ENCODE measurements at places on chromosomes 2 and 18.

DNA sequence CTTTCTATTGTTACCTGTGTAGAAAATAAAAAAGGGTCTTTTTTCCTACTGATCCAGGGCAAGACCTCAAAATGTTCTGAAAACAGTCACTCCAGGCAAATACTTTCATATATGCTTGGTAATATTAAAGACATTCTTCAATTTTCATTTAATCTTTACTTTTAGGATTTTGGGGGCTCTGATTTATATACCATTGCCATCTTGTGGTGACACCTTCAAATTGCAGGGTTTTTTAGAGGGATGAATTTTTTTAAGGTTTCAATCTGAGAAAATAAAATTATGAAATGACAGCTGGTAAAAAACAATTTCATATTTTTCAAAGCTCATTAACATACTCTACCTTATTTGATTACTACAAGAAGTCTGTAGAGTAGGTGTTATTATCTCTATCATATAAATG, 26.8 kb downstream of the MAPK4 start:
- DNase-seq: no peak

DNA sequence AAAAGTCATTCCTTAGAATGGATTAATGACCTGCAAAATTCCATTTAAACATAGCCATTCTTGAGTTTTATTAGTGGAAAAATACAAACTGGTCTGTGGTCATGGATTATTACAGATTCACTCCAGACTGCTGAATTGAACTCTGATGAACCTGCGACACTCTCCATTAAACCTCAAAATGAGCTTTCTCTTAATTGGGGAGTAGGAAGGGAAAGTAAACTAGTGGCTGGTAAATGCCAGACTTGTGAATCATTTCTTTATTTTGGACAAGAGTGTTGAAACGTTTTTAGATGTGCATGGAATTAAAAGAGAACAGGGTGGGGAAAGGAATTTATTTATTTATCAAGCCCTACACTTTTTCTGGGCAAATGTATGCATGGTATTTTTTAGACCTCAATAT, 321.2 kb upstream of the FANCL start:
- no peak for DNase-seq

DNA sequence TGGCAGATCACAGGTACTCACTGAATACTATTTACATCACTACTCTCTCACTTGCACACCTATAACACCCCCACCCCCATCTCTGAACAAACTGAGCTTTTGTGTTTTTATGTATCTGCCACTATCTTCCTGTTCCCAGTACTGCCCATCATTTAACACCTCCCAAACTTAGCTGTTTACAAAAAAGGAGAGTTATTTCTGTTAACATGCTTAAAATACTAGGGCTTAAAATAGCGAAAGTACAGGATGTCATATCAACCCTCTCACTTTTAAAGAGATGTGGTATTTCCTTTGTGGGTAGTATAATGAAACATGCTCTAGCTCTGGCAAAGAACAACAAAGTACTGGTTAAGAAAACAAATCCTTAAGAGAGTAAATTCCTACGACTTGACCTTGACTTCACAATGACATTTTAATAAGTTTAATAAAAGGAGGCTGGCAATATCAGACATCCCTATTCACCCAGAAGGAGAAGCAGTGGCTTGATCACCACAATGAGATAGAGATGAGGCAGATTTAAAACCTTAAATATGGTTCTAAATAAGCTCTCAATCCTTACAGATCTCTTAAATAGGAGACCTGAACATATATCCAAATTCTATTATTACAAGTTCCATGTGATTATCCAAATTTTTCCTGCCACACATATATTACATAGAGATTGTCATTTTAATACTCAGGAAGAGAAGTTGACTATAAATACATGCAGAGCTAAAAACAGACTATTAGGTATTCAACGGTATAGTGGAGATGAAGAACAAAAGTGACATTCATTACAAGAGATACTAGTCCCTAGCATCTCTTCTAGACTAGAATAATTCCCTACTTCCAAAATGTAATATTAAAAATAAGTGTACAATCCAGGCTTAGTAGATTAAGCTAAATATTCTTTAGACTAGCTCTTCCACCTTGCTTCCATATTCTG, 36.9 kb downstream of the TRAK2 start:
- no peak for DNase-seq

GRCh38 chr2:50088987-50089386, 934.7 kb upstream of the FSHR start:
- DNase-seq: no peak

DNA sequence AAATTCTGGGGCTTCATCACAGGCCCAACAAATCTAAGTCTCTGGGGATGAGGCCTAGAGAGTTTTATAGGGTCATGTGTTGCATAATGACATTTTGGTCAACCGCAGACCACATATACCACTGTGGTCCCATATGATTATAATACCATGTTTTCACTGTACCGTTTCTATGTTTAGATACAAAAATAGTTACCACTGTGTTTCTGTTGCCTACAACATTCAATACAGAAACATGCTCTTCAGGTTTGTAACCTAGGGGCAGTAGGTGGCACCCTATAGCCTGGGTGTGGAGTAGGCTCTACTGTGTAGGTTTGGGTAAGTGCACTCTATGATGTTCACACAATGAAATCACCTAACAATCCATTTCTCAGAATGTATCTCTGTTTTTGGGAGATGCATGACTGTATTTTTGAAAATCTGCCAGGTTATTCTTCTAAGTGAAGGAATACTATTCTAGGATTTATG, 485.2 kb downstream of the PTPRM start:
- DNase-seq: no peak

- DNase-seq: no peak
These were observed 102.7 kb downstream of the TWIST2 start for GRCh38 chr2:238950551-238950950.

DNA sequence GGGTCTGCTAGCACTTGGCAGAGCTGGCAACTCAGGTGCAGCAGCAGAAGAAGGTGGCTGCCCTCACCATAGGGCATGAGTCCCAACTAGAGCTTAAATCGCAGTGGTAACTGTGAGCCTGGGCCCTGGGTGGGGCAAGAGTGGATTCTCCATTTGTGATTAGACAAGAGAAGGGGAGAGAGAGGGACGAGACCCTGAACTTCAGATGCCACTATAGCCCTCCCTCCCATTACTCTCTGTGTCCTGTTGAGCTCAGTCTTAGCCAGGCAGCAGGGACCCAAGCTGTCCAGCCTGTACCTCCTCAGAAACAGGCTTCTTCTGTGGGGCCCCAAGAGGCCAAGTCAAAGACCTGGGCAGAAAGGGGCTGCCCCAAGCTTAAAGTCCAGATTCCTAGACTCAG, 69.7 kb upstream of the B3GNT7 start:
- DNase-seq: no peak

- DNase-seq: peak; percentile 51
These were observed 18.8 kb upstream of the HAAO start for GRCh38 chr2:42810971-42811811.

- DNase-seq: no peak
These were observed 94.6 kb upstream of the LGALSL start for GRCh38 chr2:64359171-64359891.

DNA sequence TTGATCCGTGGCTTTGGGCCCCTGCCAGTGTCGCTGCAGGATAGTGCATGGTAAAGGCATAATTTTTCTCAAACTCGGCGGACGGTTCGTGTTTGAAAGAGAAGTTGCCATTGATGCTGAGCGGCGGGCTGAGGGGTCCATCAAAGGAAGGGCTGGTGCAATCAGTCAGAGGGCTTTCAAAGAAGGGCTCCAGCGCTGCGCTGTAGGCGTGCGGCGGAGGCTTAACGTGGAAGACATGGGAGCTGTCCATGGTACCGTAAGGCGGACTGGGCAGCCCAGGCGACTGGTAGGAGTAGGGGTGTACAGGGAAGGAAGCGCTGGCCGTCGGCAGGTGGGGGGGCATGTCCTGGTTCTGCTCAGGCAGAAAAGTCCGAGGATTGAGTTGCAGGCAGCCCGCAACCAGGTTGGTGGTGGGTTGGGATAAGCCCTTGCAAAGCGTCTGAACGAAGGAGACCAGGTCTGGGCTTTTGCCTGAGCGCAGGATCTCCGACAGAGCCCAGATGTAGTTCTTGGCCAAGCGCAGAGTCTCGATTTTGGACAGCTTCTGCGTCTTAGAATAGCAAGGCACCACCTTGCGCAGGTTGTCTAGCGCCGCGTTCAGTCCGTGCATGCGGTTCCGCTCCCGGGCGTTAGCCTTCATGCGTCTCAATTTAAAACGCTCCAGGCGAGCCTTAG, 2.3 kb downstream of the NEUROD1 start:
- no peak for DNase-seq

- DNase-seq: no peak
These were observed 161.0 kb downstream of the HDAC4 start for GRCh38 chr2:239239607-239240413.

Data from NK-92 treated with Interleukin-12 subunit alpha and Interleukin-12 subunit beta, amount 100 ng/mL, for 24 hours (cell line).